ENCODE measurements at places on chromosomes 1 and 21.

DNA sequence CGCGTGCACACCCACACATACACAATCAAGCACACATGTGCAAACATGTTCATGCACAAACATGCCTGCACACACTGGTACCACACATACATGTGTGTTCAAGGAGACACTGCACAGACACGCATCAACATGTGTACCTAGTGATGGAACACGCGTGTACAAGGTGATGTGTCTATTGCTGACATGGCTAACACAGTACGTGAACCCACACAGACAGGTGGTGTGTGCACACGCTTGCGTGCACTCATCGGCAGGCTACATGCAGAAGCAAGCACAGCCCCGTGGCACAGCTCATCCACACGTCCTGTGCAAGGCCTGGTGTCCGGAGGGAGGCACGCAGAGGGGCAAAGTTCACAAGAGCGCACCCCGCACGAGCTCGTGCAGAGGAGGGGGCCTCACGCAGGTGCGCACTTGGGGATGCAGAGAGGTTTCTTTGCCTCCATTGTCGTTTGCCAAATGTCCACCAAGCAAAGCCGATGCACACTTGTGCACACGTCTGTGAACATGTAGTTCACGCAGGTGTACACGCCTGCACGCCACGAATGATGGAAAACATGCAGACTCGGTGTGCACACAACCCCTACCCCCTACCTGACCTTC, 969 bp downstream of the ACAP3 start:
- no peak for DNase-seq

GRCh38 chr1:11664336-11665065, 501 bp downstream of the FBXO6 start:
- peak; percentile 38 for DNase-seq

- no peak for DNase-seq
These were observed 96.3 kb downstream of the SETD4 start for GRCh38 chr21:35963920-35964451.

GRCh38 chr1:151047925-151048644, 534 bp downstream of the C1orf56 start:
- peak; percentile 70 for DNase-seq

DNA sequence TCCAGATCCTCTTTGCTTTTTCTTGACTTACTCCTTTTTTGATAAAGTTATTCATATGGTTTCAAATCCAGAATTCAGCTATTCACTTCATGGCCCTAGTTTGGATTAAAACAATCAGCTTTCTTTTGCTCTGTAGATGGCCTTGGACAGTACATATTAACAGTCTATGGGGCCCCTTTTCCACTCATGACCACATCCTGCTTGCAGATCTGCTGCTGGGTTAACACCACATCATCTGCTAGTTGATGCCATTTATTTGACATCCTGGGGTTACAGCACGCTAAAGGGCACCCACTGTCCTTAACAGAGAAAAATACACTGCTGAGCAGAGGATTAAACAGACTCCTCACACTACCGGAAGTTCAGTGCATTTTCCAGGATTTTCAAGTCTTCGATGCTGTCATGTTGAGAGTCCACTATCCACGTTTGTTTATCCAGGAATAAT, 941 bp upstream of the IFI16 start:
- peak; percentile 43 for DNase-seq

DNA sequence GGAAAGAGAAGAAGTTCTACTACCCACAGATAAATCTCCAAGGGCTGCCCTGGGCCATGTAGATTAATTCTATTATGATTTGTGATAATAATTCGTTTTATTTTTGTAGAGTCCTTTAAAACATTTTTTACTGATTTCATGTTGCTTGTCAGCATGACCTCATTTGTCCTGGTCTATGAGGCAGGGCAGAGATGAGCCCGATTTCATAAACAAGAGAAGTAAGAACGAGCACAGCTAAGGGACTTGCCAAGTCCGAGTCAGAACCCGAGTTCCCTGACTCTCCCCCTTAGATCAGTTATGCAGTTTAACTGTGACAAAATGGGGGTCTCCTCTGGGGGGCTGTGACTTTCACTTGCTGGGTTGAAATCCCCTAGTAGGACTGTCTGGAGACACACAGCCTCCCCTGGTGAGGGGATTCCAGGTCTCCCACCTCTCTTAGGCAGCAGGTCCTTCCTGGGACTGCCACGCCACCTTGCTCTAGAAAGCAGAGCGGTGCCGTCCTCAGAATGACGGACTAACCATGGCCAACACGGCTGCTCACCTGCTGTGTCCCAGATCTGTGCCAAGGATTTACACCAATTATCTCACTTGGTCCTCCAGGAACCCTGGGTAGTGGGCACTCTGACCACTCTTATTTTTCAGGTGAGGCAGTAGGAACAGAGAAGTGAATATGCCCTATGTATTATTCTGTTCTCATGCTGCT, 31.0 kb upstream of the SOX13 start:
- DNase-seq, result no peak

DNA sequence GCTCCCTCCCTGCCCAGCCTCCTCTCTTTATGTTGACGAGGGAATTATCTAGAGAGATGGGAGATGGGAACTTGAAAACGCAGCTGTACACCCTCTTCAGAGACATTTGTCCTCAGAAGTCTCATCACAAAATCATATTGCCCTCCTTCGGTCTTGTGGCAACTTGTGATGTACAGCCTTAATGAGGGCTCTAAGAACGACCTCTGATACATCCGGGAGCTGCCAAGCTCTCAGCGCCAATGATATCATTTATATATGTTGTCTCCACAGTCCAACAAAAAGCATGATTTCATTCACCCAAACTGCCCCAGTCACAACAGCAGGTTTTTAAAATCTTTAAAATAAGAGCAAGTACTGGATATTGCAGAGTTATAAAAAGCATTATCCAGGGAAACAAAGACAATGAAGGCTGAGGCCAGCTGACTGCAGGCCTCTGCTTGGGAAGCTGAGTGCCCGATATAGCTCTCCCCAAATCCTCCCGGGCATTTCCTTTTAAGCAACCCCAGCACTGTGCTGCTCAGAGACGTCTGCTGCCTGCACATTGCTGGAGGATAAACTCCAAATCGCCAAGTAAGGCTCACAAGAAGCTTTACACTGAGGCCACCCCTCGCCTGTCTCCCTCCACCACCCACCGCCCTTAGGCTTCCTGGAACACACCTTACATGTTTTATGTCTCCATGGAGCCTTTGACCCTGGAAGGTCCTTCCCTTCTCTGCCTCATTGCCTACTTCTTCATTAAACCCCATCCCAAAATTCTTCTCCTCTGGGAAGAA, 236.1 kb downstream of the C1orf94 start:
- DNase-seq, result no peak

- no peak for DNase-seq
These were observed 1.4 kb downstream of the DESI2 start for GRCh38 chr1:244654108-244655038.

DNA sequence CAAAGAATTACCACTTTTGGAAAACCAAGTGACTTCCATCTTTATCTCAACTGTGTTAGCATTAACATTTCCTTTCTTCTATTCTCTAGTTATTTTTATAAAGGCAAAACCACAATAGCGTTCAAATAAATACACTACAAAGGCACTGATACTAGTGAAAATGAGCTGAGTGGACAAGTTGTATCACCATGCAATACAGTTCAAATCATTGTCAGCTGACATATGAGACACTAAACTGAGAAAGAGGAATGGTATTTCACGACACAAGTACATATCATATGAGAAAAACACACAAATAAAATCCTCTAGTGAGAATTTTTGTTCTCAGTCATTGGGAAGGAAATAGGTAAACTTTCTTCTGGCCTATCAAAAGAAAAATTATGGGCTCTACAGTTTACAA, 26.2 kb downstream of the ENAH start:
- DNase-seq, result no peak

- no peak for DNase-seq
These were observed 35.1 kb upstream of the OLIG2 start for GRCh38 chr21:32990666-32991065.

- DNase-seq, result no peak
These were observed 173.3 kb upstream of the EDN2 start for GRCh38 chr1:41657679-41658295.

GRCh38 chr1:10950316-10951172, 61.9 kb upstream of the TARDBP start:
- DNase-seq, result no peak

All from AML-193 (cell line).